ENCODE measurements at places on chromosomes 6 and 20.

GRCh38 chr6:31819871-31820299 lies 4.5 kb downstream of the HSPA1A start:
- DNase-seq: no peak

DNA sequence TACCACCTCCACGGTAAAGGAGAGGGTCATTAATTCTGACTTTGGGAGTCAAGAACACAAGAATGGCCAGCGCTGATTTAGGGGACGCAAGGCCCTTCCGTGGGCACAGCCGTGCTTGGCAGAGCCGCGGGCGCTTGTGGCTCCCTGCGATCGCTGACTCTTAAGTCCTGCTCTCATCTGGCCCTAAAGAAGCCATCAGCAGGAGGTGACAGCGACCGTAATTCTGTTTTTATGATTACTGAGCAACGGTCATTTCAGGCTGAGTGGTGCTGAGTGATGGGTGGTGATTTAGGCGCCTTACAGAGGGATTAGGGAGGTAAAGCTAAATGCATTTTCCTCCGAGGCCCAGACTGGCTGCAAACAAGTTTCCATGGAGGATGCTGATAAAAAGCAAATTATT lies 364.6 kb upstream of the SULF2 start:
- no peak for DNase-seq

DNA sequence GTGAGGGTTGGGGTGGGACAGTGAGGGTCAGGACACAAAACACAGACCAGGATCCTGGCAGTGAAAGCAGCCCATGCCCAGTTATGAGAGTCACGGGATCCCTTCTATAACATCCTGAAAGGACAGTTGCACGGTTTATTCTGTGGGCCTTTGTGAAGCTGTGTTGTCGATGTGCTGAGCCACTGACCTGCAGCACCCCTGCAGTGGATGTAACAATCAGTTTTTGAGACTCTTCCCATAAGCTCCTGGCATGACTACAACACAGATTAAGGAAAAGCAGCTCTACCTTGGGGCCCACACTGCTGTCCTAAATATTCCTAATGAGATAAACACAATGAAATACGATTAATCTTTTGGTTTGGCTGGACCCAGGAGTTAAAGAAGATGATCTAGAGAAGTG lies 3.7 kb downstream of the PYGB start:
- no peak for DNase-seq

DNA sequence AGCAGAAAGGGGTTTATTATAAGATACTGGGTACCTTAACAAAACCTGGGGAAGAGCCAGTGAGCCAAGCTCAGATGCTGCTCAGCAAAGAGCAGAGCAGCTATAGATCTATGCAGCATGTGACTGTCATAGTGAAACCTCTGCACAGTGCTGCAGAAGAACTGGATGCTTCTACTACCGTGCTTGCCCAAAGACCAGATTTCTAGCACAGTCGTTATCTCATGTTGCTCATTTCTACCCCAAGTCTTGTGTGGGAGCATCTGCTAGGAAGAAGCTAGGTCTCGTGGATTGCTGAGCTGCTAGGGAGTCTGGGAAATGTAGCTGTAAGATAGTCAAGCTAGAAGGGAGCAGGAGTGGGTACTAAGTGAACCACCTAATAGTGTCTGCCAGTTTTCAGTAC lies 31.7 kb upstream of the GNRH2 start:
- DNase-seq: no peak

DNA sequence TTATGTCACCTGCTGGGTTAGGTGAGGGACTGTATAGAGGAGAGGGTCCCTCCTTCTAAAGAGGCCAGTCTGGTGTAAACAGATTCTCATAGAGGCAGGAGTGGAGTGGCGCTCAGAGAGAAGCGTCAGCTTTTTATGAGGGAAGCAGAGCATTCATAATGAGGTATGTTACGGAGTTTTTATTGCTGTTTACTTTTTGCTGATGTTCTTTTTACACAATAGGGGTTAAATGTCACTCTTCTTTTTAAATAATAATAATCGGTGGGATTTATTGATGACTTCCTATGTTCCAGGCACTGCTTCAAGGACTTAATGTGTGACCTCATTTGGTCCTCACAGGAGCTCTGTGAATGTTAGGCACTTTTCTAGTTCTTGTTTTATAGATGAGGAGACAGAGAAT lies 79.9 kb downstream of the L3MBTL3 start:
- DNase-seq: no peak

DNA sequence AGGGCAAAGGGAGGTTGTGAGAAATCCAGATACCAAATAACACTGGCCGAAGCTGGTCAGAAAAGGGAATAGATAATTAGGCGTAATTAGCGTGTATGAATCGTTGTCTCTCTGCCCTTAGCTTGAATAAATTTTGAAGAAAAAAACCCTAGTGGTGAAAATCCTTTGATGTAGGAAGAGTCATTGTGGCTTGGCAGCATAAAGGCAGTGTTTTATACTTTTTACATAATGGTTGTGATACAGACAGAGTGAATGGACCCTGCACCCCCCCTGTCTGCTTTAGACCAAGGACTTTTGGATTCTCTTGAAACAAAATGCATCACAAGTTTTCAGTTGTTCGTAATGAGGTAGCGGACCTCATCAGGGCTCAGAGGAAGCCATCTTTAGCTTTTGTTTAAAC lies 126.5 kb downstream of the AFG1L start:
- no peak for DNase-seq

- no peak for DNase-seq
Measured at GRCh38 chr6:170018936-170019817, 267.8 kb downstream of the ERMARD start.

DNA sequence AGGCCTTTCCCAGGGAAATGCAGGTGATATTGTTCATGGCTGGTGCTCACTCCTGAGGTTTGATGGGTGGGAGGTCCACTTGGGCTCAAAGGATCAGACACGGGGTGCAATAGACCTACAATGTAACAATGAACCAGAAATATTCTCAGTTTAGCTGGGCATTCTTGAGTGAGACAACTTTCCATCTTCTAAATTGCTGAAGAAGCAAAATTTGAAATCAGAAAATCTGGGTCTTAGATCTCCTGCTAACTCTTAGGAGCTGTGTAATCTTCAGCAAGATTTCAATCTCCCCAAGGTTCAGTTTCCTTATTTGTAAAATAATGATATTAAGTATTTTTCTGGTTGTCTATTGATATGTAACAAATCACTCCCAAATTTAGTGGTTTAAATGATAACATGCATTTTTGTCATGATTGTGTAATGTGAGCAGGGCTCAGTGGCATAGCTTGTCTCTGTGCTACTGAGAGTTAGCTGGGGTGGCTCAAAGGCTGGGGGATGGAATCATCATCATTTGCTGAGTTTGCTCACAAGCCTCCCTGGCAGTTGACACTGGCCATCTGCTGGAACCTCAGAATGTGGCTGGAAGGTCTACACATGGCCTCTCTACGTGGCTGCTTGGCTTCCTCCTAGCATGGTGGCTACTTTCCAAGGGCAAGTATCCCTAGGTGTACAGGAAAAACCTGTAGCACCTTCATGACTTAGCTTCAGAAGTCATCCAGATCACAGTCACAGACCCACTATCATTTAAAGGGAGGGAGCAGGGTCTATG lies 98.8 kb downstream of the GRM1 start:
- no peak for DNase-seq

GRCh38 chr20:20435453-20435852 lies 67.5 kb downstream of the INSM1 start:
- no peak for DNase-seq

- no peak for DNase-seq
Measured at GRCh38 chr20:35636095-35636494, 20.5 kb downstream of the SPAG4 start.

GRCh38 chr6:65538644-65539043 lies 168.4 kb downstream of the EYS start:
- DNase-seq: no peak

DNA sequence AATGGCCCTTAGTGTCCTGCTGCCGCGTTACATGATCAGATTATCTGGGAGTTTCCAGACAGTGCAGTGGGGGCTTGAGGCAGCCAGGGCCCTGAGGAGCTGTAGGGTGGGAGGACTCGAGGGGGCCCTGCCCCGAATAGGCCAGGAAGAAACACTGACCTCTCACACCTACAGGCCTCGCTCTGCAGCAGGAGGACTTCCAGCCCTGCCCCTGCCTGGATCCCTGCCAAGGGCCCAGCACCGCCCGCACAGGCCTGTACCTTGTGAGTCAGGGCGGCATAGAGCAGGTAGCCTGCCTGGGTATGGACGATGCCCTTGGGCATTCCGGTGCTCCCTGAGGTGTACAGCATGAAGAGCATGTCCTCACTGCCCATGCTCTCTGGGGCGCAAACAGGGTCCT lies 30.1 kb upstream of the APMAP start:
- no peak for DNase-seq

- DNase-seq: no peak
Measured at GRCh38 chr20:1896484-1897258, 1.5 kb downstream of the SIRPA start.

DNA sequence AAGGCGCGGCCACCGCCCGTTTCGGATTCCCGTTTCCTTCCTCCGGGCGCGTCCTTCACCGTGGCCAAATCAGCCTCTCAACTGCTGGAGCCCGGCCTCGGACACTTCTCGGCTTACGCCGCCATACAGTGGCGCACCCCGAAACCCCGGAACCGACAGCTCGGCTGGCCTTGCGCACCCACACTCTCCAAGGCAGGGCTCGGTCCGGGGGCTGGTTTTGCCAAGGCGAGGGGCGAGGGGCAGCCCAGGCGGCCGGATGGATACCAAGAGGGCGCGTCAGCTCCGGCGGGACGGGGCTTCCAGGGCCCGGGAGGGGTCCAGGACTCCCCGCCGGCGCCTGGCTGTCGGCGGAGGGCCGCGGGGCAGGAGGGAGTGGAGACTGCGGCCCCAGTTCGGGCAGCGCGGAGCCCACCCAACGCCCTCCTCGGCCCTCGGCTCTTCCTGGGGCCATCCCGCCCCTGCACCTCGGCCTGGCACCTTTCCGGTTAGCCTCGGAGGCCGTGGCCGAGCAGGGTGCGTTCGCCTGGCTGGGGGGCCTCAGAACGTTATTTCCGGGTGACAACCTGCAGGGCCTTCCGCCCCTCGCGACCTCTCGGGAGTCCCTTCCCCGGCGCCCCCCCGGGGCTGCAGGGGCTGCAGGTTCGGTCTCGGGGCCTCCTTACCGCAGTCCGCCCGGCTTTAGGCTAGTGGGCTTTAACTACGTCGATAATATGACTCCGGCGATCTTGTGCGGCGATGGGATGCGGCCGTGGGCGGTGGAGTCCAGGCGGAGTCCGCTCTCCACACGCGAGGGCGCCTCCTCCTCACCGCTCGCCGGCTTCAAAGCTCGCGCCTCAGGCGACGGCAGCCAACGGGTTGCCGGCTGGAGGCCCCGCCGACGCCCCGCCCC lies 697 bp upstream of the CEP43 start:
- DNase-seq: peak; percentile 34

GRCh38 chr6:100823041-100823440 lies 58.1 kb downstream of the ASCC3 start:
- no peak for DNase-seq

DNA sequence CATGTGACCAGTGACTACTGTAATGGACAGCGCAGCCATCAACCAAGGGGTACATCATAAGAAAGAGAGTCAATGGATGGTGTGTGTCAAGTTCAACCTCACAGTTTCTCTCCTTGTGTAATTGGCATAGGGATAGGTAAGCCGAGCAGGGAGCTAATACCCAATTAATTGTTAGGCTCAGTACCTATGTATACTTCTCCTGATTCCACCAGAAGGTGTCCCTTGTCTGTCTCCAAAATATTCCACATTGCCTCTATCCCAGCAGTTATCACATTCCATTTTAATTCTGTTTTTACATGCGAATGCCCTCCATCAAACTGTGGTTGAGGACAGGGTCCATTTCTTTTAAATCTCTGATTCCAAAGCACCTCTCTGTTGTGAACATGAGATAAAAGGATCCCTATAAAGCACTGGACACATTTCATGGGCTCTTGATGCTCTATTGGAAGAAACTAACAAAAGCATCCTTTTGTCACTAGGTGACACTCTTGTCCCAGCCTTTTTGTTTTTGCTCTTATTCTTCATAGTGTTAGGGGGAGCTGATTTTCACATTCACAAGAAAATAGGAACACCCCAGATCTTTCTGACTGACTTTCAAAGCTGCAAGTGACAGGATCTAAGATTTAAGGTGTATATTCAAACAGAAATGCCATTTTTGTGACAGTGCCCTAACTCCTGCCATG lies 38.9 kb downstream of the FBXO9 start:
- DNase-seq: no peak

DNA sequence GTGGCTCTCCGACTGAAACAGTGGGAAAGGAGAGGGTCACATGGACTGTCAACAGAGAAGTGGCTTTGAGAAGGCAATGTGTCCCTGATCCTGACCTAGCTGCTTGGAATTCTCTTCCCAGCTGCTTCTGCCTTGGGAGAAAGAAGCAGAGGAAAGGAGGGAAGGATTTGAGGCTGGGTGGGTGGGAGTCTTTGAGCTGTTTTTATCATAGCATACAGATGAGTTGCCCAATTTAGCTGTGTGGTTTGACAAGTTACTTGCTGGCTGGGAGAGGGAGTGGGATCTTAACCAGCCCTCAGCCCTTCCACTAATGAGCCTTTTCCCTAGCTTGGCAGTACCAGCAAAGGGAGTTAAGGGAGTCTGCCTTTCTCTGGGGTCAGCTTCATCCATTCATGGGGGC lies 51.1 kb upstream of the MYL9 start:
- no peak for DNase-seq

DNA sequence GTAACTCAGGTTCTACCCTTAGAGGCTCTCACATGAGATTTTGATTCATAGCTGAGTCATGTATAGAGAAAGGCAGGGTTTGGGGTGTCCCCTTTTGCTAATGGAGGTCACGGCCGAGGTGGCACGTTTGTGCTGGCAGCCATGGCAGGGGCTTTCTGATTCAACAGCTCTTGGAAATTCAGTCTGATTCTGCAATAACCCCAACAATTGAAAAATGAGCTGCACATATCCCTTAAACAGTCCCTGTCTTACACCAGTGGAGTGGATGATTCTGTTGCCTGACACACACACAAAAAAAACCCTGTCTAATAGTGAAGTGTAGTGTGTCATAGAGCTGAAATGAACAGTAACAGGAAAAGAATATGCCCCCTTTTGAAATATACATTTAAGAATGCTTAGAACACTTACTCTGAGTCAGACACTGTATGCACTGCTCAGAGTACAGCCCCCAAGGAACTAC lies 40.4 kb upstream of the ARG1 start:
- no peak for DNase-seq

- no peak for DNase-seq
Measured at GRCh38 chr6:20708367-20709124, 174.3 kb downstream of the CDKAL1 start.

GRCh38 chr20:32807706-32808105 lies 12.0 kb upstream of the MAPRE1 start:
- no peak for DNase-seq

DNA sequence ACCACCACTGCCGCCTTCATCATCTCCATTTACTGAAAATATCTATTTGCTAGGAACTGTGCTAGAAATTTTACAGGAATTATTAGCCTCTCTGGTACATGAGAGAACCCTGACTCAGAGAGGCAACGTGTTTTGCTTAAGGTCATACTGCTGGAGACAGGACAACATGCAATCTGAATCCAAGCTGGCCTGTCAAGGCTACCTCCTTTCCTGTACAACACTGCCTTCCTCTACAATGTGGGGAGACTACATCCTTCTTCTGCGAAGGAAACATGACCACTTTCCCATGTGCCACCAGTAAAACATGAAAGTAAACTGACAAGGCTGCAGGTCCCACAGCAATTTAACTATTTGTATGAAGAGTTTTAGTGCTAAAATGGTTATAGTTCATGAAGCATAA lies 200.9 kb downstream of the BACH2 start:
- DNase-seq: no peak
